Osteoblast (primary cell): ENCODE measurements at places on chromosomes 2 and 18. TPM values are rescaled to one million over a fixed set of nuclear protein-coding genes. Genes with fewer than 3 reads are reported as not detected.

TMEM178A gene
- 0.29 and 0.72 TPM in 2 replicates for total RNA-seq

GKN2 gene
- total RNA-seq: not detected in 2 replicates

DIPK1C gene
- total RNA-seq: not detected in 2 replicates

COBLL1 gene
- total RNA-seq: 10.9 and 17.4 TPM in 2 replicates

AKAIN1 gene
- not detected in 2 replicates for total RNA-seq

KCNJ3 gene
- total RNA-seq: not detected in 2 replicates

ABCG5 gene
- total RNA-seq: not detected in 2 replicates

GAD1 gene
- 0.36 and 0.59 TPM in 2 replicates for total RNA-seq

MCM6 gene
- total RNA-seq: 14.5 and 15.6 TPM in 2 replicates

GPR55 gene
- total RNA-seq: not detected in 2 replicates

IL36B gene
- total RNA-seq: not detected in 2 replicates

HK2 gene
- total RNA-seq: 74.6 and 76.4 TPM in 2 replicates

ZNF385B gene
- 0.29 and 1.1 TPM in 2 replicates for total RNA-seq

STARD6 gene
- not detected in 2 replicates for total RNA-seq

B3GNT7 gene
- total RNA-seq: 0.29 and 0.72 TPM in 2 replicates

IL36G gene
- total RNA-seq: not detected in 2 replicates

HS1BP3 gene
- total RNA-seq: 47.4 and 47.8 TPM in 2 replicates

MPP4 gene
- 1.1 and 2.1 TPM in 2 replicates for total RNA-seq

DNAH6 gene
- total RNA-seq: under 0.01 and 0.36 TPM in 2 replicates

NTSR2 gene
- total RNA-seq: not detected in 2 replicates

DSG2 gene
- total RNA-seq: 9.0 and 21.2 TPM in 2 replicates

ILKAP gene
- total RNA-seq: 24.2 and 24.5 TPM in 2 replicates

CEBPZ gene
- 33.3 and 36.6 TPM in 2 replicates for total RNA-seq

ALMS1 gene
- 22.1 and 26.5 TPM in 2 replicates for total RNA-seq

TSPYL6 gene
- not detected in 2 replicates for total RNA-seq
